GM19239 (cell line): ENCODE measurements at places on chromosomes 6 and 20.

- no peak for DNase-seq
These were observed 306.0 kb upstream of the THEMIS start for GRCh38 chr6:128206610-128207426.

DNA sequence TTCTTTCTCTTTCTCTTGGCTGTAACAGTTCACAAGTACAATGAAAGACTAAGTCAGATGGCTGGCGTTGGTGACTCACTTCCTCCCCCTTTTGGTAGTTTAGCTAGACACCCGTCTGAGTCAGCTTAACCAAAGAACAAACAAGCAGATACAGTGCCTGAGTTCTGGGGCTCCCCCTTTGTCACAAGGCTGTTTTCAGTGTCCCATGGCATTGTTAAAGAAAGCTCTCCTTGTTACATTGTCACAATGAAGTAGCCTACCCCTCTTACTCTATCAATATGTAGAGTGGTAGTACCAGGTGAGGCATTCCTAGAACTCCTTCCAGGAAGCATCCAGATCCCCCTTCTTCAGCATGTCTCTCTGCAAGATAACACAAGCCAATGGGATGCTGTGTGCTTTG, 38.6 kb downstream of the KIAA0408 start:
- DNase-seq: peak; percentile 53

DNA sequence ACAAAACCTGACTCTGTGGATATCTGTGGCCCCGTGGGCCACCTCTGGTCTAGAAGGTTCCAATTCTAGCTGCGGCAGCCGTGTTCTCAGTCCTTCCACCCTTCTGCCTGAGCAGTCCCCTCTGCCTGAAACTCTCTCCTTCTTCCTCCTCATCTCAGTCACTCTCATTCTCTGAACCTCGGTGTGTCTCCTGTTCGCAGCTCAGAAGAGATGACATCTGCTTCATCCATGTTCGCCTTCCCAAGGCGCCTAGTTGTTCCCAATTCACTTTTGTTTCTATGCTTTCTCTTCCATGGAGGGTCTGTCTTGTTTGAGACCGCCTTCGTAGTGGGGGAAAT, 95.5 kb downstream of the CEBPB start:
- DNase-seq: peak; percentile 33

DNA sequence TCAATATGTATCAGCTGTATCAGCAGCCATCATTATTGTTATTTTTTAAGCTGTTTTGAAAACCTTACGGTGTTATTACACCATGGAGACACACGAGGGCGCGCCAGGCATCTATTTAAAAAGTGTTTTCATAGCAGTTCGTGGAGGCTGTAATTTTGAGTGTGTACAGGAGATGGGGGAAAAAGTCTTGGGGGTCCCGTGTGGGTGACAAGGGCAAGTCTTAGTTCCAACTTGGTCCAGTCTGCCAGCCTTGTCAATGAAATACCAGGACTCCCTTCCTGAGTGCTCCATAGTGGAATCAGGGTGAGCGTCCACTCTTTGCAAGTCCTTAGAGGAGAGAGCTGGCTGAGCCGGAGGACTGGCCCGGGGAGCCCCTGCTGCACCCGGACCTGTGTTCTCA, 43.3 kb downstream of the SLC2A10 start:
- DNase-seq: no peak

- no peak for DNase-seq
These were observed 54.7 kb upstream of the HFE start for GRCh38 chr6:26032340-26033084.

DNA sequence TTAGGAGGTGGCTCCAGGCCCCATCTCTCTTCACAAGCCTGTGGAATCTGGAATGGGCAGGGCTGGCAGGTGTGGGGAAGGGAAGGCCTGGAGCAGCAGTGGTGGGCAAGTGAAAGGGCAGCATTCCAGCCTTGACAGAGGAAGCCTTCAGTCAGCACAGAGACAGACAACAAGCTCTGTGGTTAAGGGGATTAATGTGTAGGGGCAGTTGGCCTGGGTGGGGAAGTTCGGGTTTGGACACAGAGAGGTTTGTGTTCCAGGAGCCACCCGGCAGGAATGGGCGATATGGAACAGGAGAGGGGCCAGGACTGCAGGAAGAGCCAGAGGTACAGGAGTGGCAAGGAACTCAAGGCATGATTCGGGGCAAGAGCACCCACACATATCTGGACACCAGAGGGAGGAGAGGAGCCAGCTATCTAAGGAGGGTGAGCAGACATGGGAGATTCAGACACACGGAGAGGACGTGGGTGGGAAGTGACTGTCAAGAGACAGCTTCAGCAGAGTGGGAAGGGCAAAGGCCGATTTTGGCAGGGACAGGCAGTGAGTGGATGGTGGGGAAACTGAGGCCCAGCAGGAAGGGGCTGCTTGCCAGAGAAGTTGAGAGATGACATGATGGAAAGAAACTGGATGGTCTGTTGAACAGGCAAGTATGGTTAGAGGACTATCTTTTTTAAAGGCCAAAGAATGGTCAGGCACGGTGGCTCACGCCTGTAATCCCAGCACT, 2.5 kb upstream of the SLC44A4 start:
- DNase-seq: no peak

- DNase-seq: no peak
These were observed 31.6 kb upstream of the APMAP start for GRCh38 chr20:25024171-25024570.

DNA sequence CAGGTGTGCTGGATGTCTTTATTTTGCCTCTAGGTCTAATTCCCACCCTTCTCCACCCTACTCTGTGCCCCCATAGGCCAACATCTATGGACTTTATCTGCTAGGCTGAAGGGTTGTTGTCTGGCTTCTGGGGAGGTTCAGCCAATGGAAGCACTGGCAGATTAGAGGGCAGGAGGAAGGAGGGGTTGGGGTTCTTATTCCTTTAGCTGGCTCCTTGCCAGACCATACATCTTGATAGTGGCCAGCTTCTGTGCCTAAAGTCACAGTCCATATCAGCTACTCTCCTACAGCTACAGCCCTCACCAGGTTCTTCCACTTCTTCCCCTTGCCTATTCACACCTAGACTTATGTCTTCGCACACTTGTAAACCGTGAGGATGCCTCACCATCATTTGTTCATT, 41.1 kb downstream of the ROS1 start:
- DNase-seq: no peak

DNA sequence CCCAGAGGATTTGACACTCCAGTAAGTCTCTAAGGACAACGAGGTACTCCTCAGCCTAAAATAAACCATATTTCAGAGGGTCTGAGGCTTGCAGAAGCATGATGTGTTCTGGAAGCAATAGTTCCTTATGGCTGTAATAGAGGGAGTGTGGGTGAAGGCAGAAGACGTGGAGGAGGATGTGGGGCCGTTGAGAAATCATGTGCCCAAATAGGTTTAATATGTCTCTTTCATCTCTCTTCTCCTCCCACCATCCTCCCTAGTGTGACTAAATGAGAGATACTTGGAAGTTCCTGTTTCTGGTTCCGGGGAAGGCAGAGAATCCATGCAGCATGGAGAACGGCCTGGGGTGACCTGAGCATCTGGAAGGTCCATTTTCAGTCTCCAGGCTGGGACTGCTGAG, 174.0 kb upstream of the RSPO3 start:
- DNase-seq: no peak

DNA sequence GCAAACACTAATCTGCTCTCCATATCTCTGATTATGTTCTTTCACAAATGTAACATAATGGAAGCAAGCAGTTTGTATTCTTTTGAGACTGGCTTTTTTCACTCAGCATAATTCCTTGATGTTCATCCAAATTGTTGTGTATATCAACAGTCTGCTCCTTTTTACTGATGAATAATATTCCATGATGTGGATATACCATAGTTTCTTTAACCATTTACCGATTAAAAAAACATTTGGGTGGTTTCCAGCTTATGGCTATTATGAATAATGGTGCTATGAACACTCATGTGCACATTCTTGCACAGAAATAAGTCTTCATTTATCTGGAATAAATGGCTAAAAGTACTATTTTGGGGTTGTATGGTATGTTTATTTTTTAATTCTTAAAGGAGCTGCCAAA, 708.9 kb downstream of the RFPL4B start:
- DNase-seq: no peak

GRCh38 chr6:99940582-99940981, 53.4 kb downstream of the MCHR2 start:
- DNase-seq: no peak

GRCh38 chr6:51655517-51655916, 431.9 kb downstream of the PKHD1 start:
- DNase-seq: no peak

DNA sequence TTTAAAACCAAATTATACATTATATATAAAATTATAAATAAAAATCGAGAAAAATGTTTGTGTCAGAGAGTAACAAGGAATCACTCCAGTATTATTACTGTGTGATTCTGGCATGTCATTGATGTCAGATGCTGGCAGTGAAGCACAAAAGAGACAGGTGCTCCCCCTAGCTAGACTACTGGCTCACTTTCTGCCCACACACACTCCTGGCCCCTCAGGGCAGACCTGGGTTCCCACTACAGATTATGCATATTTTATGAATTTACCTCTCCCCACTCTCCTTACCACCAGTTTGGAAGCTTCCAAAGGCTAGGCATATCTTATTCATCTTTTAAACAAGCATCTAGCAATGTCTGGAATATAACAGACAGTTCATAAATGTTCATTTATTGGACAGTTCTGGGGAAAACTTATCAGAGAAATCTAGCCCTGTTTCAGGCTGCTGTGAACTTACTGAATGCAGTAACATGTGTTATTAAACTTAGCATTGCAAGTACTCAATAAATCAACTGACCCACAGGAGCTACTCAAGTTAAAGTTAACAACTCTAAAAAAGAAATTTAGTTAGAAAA, 12.8 kb downstream of the SNX3 start:
- DNase-seq: no peak

DNA sequence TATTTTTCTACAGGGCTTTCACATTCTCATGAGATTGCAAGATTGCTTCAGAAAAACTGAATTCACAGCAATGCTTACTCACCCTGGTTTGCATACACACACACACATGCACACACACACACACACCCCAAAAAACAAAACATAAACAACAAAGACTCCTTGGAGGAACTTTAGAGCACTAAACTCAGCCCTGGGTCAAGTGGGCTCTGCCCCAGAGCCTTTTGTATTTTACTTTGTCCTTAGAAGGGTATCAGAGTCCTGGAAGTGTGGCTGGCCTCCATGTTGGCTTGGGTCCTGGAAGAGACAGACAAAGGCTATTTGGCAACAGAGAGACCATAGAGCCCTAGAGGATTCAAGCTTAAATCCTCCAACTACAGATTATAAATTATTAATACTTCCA, 8.0 kb upstream of the CST9 start:
- DNase-seq: no peak

DNA sequence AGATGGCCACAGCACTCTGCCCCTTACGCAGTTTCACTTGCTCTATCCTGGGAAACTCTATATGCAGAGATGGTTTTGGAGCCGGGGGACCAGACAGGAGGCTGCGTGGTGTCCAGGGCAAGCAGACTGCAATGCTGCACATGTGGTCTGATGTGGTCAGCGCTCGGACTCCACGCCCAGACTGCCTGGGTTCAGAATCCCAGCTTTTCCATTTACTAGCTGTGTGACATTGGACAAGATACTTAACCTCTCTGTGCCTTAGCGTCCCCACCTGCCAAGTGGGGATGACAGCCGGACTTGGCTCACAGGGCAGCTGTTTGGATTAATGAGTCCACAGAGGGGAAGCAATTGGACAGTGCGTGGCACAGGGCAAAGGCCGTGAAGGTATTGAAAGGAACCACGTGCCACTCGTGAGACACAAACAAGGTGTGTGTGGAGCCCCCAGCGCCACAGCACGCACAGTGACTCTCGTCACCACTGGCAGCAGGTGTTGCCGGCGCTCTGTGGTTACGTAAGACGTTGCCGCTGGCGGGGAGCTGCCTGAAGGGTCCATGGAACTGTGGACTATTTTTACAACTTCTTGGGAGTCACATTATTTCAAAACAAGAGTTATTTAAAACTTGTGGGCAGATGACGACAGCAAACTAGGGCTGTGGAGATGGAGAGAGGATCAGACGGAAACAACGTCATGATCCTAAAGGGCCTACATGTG, 201.4 kb downstream of the PREX1 start:
- DNase-seq: no peak
